ENCODE measurements at places on chromosomes 7 and 10.

DNA sequence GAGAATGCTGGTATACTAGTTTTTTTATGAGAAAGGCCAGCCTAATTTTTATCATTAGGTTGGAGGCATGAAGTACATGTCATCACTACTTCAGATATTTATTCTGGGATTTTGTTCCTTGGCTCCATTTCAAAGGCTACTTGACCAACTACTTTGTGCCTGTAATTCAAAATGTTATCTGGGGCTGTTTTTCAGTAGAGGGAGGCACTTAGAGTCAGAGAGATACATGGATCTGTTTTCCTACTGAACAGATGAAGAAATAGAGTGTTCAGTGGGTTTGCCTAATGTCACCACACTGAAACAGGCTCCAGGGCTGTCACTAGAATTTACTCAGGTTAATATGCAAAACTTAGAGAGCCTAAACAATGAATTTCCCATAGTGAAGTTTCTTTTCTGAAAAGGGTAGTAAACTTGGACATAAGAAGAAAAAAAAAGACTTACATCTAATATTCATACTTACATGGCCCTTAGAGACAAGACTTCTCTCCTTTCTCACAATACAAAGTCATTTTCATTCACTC, 127.3 kb upstream of the ITGB1 start:
- DNase-seq = no peak

DNA sequence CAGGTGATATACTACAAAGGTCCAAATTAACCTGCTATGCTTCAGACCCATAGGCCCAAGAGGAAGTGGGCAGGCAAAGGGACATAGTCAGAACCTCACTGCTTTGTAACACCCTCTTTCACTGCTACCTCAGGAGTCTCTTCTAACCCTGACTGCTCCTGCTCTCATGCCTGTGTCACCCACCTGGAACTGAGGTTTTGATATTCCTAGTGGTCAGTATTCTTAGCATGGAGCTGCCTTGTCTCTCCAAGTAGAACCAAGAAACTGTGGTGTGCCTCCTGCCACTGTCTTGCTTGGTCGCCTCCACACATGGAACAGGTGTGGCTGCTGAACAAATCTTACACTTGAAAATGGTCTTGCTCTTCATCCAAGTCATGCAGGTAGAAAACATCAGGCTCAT, 677.5 kb downstream of the XPNPEP1 start:
- no peak for DNase-seq

GRCh38 chr10:74913377-74913979, 87.1 kb downstream of the KAT6B start:
- no peak for DNase-seq

- no peak for DNase-seq
These were observed 119.8 kb downstream of the FAM107B start for GRCh38 chr10:14654821-14655382.

DNA sequence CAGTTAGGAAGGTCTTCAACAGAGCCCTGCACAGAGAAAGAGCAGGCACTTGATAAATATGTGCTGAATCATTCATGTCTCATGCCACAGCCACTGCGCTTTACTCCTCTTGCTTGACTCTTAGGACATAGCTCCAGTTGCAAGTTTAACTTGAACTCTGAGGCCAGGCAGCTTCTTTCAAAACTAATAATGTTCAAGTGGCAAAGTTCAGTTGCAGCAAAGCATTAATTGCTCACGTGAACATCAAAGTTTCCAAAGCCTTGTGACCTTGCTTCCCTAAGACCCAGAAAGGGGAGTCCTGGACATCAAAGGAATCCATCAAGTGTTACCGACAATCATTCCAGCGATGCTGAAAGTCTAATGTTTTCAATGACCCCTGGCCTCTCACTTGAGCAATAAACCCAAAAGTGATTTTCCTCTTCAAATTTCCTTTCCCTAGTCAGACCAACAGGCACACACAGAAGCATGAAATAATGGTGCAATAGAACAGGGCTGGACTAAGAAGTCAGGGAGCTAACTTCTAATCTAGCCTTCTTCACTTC, 21.8 kb upstream of the TECTB start:
- no peak for DNase-seq

- DNase-seq = no peak
These were observed 5.5 kb downstream of the JAZF1 start for GRCh38 chr7:28174901-28175661.

- no peak for DNase-seq
These were observed 218.7 kb downstream of the WDR37 start for GRCh38 chr10:1274701-1275544.

DNA sequence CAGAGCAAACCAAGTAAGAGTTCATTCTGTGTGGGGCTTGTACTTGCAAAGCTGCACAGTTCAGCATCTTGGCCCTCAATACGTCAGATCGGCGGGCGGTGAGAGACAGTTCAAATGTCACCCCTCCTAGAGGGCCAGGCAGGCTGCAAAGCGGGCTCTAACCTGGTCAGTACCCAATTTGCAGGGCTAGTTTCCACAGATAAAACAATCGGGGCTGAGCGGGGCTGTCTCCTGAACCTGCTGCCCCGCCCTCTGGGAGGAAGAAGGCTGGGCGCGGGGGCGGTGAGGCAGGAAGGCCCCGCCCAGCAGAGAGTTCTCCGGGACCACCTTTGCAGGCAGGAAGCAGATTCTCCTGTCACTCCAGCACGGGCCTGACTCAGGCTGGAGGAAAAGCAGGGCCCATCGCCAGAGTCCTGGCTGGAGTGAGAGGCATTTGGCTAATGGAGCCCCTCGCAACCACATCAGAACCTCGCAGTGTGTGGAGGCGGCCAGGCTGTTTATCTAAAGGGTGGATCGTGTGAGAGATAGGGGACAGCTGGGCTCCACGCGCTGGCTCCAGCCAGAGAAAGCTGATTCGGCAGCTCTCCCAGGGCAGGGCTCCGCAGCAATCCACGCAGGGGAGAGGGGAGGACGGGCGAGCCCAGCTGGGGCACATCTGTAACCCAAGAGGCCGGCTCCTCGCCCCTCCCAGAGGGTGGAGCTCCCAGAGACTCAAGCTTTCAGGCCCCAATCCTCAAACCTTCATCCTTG, 83.1 kb downstream of the SH3PXD2A start:
- peak; percentile 58 for DNase-seq

GRCh38 chr10:35204650-35205319, 78.1 kb downstream of the CREM start:
- no peak for DNase-seq

DNA sequence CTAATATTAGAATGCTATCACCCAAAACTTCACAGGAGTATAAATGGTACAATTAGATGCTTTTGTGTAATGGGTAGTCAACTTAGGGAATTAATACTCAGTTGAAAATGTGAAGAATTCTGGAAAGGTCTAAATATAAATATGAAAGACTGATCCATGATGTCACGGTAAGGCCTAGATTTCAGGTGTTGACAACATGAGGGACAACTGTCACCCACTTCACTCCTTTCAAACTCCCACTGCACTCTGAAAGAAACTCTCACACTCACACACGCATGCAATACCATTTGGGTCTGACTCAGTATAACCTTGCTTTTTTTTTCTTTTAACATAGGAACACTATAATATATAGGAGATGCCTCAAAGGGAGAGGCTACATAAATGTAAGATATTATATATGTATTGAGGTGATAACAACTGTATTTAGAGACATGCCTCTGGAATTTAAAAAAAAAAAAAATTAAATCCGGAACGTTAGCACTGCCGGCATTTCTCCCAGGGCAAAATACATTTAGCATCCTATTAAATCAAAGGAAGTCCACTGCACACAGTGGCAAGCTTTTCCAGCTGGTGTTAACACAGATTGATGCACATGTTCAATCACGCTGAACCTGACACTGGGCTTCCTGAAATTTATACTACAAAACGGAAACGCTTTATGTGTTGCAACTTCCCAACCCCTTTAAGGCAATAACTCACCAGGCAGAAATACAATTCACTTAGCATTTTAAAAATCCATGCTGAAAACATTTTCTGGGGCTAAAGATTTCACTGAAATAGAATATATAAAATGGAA, 74.9 kb downstream of the RSU1 start:
- DNase-seq = no peak

DNA sequence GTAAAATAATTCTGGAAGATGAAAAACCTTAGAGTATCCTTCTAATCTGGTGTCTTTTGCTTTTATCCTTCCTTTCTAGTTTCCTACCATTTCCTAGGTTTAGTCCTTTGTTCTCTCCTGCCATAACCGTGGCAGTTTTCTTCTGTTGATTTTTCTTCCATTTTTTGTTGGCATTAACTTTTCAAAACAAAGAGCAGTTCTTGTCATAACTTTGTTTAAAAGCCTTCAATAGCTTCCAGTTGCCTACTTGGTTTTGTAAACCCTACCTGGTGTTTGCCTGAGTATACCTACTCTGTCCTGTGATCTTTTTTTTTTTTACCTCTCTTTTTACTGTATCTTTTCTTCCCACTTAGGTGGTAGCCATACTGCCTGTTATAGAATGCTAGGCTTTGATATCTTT, 125.6 kb downstream of the LYZL1 start:
- no peak for DNase-seq

DNA sequence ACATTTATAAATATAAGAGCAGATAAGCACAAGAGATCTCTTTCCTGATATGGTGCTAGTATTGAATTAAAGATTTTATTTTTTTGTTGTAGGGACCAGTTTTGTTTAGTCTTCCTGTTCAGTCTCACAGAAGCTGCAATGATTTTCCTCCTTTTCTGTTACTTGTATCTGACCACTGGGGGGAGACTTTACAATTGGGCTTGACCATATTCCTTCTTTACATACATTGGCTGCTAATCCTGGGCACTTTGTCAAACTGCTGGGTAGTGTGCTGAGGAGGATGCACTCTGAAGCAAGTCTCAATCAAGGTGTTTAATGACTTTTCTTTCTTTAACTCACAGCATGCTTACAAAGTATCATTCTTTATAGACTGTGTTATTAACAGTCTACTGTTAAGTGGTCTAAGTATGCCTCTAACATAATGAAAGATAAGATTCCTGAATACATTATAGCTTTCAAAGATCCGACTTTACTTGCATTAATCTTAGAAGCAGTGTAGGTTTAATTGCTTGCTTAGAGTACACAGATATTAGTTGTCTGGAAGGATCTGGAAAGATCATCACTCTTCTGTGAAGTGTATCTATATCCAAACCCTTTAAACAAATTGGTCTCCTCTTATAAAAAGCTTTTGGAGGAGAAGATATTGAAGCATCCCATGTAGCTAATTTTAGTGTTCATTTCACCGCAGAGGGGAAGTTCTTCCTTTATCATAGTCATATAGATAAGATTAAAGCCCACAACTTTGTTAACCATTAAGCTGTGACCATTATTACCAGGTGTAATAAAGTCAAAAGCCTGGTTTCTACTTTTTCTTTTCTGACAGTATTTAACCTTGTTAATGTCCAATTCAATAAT, 3.1 kb downstream of the PALS2 start:
- DNase-seq = no peak

GRCh38 chr7:120993553-120994191, 5.2 kb downstream of the CPED1 start:
- DNase-seq = no peak

DNA sequence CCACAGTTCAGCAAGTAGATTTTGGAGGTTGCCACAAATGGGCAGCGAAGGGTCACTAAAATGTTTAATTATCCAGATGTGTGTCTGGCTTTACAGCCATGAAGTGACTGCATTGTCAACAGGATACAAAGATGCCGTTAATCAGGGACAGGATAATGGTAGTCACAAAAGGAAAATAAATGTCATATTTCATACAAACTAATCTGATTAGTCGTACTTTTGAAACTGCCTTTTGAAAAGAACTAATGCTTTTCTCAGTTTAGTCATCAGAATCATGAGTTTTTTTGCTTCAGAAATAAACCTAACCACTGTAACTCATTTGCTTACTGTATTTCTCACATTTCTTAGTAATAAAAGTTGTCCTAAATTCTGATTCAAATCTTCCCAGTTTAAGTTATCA, 22.2 kb upstream of the WNT16 start:
- DNase-seq = no peak

- no peak for DNase-seq
These were observed 135.9 kb downstream of the ARHGAP12 start for GRCh38 chr10:31792745-31793144.

DNA sequence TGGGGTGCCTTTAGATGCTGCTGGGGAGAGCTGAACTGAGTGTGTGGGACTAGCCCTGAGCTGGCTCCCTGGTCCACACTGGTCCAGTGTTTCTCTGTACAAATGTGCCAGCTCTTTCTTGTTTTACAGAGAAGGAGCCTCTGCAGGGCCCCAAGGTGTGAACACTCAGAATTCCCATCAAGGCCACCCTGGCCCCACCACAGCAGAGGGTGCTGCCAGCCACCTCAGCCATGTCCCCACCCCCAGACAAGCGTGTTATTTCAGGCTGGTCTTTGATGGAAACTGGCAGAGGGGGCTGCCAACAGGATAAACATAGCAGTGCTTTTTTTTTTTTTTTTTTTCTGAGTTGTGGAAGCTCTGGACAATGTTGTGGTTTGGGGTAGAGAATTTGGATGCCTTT, 68.5 kb upstream of the LRRC18 start:
- no peak for DNase-seq

DNA sequence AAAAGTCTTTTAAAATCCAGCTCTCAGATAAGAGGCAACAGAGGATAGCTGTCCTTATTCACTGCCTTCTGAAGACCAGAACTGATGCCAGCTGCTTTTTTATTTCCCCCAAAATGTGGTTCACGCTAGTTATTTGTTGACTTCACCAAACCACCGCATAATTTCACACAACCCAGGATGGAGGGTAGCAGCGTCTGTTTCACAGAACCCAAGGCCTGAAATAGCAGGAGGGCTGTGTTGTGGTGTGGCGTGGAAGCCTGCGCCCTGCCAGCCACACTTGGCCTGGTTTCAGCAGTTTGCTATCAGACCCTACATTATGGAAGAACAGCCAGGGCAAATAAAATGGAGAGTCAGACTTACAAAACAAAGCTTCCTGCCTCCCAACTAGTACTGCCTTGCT, 155.4 kb downstream of the DYNC1I1 start:
- no peak for DNase-seq

- no peak for DNase-seq
These were observed 85.4 kb upstream of the LYZL1 start for GRCh38 chr10:29203432-29203831.

- no peak for DNase-seq
These were observed 59.8 kb downstream of the CAMK1D start for GRCh38 chr10:12409161-12409560.

- no peak for DNase-seq
These were observed 173.5 kb downstream of the KCNMA1 start for GRCh38 chr10:77463967-77464745.

GRCh38 chr10:131128731-131129130, 182.8 kb downstream of the TCERG1L start:
- no peak for DNase-seq

- DNase-seq = no peak
These were observed 285.5 kb upstream of the IGFBP3 start for GRCh38 chr7:46206476-46207060.

All from CD4-positive, alpha-beta T cell treated with Interleukin-1 beta for 1 hour (primary cell).